ENCODE measurements at places on chromosomes 2 and 18.

DNA sequence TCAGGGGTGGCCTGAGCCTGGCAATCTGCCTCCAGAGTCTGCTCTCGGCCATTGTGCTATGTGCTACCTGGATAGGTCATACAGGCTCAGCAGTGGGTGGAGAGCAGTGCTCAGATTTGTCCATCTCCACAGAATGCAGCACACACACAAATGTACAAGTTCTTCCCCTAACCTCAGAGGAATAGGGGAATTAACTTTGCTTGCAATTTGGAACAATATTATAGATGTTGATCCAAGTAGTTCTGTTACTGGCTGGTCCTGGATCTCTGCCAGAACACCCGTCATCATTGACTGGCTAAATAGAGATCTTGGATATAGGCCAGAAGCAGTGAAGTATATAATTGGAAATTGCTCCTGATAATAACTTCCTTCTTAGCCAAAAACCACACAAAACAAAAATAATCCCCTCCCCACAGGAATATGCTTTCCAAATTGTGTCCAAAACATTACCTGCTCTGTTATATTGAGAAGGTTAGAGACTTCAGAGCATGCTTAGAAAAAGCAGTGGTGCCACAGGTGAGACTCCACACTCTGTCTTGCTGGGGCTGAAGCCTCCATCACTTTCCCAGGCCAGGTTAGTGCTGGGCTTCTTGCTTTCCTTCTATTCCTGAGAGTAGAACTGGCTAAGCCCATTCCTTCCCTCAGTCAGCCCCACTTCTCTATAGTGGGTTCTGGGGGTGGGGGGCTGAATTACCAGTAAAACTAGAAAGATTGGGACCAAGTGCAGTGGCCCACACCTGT, 38.8 kb downstream of the NCAPH start:
- DNase-seq = no peak

DNA sequence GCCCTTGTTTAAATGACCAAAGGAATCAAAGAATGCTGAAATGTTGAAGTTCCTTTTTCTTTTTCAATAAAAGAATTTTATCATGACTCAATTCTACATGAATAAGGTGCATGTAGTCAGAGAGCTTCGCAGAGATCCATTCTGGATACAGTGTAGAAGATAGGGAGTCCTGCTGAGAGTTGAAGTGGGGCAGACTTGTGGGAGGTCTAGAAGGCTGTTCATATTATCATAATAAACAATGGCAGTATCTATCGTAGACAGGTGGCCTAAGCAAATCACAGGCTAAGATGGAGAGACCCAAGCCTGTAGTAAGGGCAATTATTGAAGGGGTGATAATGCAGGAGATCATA, 1322.0 kb upstream of the CELF4 start:
- DNase-seq = no peak

- DNase-seq = no peak
These were observed 52.7 kb upstream of the CYP1B1 start for GRCh38 chr2:38128653-38129052.

GRCh38 chr2:96197546-96198255, 10.9 kb downstream of the STARD7 start:
- no peak for DNase-seq

DNA sequence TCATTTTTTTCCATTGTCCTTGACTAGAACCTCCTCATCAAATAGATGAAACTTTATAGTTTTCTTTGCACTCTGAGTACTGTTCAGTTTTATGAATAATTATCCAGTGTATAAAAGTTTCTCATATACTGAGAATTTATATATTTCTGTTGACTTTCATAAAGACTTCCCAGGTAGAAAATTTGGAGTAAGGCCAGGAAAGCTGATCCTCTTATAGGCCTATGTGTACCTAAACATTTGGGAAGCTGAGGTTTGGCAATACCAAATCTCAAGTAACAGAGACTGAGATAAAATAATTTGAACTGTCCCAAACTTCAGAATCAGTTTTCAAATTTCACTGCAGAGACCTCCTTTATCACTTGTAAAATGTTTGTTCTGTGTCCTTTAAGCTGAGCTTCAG, 43.4 kb downstream of the CCDC102B start:
- DNase-seq = no peak

- no peak for DNase-seq
These were observed 9.4 kb downstream of the KHK start for GRCh38 chr2:27095745-27096651.

GRCh38 chr18:11042247-11042646, 107.1 kb downstream of the PIEZO2 start:
- no peak for DNase-seq

DNA sequence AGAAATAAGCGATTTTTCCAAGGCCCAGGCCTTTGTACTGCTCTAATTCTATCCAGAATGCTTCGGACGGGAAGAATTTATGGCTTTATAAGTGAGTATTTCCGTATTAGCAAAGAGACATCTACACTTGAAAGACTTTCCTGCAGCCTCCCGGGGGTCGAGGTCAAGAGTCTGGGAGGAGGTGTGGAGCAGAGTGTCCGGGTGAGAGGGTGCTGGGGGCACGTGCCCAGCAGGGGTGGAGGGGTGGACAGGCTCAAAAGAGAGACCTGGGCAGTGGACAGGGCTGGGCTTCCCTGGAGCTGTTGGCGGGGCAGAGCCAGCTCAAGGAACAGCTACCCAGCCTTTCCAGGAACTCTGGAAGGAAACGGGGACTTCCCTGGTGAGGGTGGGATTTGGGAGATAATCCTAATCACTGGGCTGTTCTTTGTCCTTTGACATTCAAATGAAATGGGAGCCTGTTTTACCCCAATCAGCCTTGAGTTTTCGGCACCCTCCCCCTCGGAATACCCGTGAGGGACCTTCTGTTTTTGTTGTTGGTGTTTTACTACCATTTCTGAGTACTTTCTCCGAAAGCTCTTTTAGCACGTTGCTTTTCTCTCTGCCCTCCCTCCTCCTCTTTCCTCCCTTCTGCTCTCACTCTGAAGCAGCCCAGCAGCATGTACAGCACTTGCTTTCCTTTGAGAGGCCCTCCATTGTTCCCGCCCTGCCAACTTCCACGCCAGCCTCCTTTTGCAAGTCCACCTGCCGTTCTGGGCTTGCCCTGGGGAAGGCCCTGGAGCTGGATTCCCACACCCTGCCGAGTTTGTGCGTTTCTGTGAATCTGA, 164.7 kb downstream of the AGAP1 start:
- no peak for DNase-seq

- DNase-seq = no peak
These were observed 141.2 kb downstream of the SETBP1 start for GRCh38 chr18:44821924-44822323.

GRCh38 chr2:10892796-10893350, 18.9 kb upstream of the KCNF1 start:
- DNase-seq = no peak

DNA sequence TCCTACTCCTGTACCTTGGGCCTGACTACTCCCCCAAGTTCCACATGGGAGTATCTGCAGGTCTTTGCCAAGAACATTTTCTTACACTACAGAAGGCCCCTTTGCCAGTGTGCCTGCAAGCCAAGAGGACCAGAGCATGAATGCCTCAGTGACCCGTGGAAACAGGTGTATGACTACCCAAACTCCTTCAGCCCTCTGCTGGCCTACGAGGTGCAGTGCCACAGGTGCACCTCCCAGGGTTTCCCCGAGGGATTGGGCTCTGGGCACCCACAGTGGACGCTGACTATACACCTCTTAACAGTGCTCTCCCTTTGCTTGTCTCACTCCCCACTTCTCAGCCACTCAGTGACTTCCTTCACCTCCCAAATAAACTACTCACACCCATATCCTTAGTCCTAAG, 91.4 kb downstream of the COL6A3 start:
- DNase-seq = no peak

GRCh38 chr2:2044269-2045057, 286.6 kb downstream of the MYT1L start:
- DNase-seq = no peak

- no peak for DNase-seq
These were observed 183.0 kb downstream of the PHLPP1 start for GRCh38 chr18:62898359-62898758.

- DNase-seq = no peak
These were observed 59.6 kb downstream of the ATOH8 start for GRCh38 chr2:85813211-85813981.

- no peak for DNase-seq
These were observed 156.5 kb downstream of the TNS1 start for GRCh38 chr2:217846321-217846743.

DNA sequence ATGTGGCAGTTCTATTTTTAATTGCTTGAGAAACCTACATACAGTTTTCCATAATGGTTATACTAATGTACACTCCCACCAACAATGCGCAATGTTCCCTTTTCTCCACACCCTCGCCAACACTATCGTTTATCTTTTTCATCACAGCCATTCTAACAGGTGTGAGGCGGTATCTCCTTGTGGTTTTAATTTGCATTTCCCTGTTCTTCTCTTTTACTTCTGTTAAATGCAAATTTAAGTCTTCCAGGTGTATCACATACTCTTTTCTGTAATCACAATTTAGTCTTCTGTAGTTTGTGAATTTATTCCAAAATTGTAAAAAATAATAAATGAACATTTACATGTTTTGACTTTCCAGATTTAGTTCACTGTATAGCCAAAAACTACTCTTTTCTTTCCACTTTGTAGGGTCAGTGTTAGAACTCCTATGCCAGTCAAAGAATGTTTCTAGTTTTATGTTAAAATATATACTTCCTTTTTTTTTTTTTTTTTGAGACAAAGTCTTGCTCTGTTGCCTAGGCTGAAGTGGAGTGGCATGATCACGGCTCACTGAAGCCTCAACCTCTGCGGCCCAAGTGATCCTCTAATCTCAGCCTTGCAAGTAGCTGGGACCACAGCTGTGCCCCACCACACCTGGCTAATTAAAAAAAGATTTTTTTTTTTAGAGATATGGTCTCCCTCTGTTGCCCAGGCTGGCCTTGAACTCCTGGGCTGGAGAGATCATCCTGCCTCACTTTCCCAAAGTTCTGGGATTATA, 15.4 kb upstream of the ACYP2 start:
- DNase-seq = no peak

- no peak for DNase-seq
These were observed 142.4 kb downstream of the THADA start for GRCh38 chr2:43453179-43454170.

DNA sequence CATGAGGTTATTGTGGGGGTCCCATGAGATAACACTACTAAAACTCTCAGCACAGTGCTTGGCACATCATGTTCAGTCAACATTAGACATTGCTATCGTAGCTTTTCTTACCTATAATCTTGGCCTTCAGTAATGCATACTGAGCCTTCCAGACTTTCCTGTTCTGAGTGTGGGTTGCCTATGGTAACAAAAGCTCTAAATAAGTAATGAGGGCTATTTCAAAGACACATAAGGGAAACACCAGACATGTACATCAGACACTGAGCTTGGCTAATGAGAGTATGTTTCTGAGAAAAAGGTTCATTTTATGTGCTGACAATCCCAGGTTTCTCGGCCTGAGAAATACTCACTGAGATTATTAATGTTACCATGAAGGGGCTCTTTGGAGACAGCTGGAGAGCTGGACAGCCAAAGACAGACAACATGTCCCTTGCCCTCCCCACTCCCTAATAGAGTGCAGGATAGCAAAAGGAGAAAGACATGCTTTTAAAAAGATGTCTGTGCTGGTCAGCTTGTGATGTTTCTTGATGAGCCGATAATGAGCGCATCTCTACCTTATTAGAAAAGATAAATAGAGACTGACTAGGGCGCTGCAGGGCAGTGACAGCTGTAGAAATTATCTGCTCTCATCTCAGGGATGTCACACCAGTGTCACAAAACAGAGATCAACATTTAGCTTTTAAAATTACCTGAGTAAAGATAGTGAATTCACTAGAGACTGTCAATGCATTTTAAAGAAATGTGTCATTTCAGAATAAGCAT, 25.4 kb downstream of the POLE4 start:
- no peak for DNase-seq

GRCh38 chr2:207139552-207139951, 26.2 kb downstream of the KLF7 start:
- DNase-seq = no peak

- no peak for DNase-seq
These were observed 316.9 kb downstream of the TXNL1 start for GRCh38 chr18:56321470-56321869.

DNA sequence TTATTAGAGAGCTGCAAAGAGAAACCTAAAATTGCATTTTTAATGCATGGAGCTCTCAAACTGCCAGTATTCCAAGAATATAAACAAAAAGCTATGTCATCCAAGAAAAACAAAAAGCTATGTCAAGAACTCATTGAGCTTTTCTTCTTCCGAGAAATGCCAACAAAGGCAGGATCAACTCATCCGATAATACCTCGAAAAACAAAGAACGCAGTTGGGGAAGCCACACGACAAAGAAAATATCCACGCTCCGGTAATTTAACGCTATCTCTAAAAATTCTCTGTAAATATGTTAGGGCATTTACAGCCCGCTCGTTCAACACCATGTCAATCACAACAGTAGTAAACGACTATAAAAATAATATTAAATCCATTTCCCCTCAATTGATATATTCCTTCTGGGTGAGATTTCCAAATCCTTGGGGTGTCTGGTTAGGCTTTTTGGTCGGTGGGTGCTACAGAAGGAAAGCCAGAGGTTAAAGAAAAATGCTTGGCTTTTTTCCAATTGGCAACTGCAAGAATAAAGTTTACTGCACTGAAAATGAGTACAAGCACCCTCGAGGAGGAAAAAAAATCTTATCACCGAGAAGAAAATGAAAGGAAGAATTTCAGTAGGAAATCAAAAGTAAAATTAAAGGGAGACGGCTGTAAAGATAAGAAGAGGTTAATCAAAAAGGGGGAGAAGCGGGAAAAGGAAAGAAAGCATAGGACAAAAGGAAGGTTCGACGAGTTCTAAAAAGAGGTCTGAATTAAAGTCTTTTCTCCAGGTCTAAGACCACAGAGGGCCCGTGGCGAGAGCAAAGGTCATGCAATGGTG, 856 bp downstream of the TIA1 start:
- no peak for DNase-seq

DNA sequence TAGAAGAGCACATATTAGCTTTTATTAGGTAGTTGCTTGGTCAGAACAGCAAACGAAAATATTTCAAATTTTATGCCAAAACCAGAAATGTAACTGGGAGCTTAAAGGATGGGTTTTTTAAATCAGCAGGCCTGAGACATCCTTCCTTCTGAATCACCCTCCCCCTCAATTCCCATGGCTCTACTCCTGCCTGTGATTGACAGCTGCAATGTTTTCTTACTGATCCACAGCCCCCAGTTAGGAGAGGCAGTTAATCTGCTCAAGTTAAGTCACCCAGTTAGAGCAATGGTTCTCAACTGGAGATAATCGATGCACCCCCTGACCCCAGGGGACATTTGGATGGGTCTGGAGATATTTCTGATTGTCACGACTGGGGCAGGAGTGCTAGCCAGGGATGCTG, 24.9 kb downstream of the KCTD18 start:
- no peak for DNase-seq

Measured in activated gamma-delta T cell (primary cell).